ENCODE measurements at places on chromosomes 6 and 20.

- no peak for DNase-seq
These were observed 2.6 kb upstream of the RSPH3 start for GRCh38 chr6:159002432-159003155.

DNA sequence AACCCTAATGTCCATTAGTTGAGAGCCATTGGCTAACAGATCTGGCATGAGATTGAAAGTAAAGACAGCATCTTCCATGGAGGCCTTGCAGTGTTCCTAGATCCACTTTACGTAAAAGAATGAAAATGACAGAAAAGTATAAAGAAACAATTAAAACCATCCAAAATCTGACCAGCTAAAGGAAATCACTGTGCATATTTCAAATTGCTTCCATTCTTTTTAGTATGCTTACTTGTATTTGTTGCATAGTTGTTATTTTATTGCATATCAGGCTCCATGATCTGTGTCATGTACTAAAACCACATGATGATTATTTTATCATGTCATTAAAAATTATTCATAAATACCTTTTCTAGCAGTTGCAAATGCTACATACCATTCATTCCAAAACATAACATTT is 67.9 kb downstream of the GCLC start:
- no peak for DNase-seq

- no peak for DNase-seq
These were observed 132.3 kb downstream of the PFDN4 start for GRCh38 chr20:54340206-54340605.

DNA sequence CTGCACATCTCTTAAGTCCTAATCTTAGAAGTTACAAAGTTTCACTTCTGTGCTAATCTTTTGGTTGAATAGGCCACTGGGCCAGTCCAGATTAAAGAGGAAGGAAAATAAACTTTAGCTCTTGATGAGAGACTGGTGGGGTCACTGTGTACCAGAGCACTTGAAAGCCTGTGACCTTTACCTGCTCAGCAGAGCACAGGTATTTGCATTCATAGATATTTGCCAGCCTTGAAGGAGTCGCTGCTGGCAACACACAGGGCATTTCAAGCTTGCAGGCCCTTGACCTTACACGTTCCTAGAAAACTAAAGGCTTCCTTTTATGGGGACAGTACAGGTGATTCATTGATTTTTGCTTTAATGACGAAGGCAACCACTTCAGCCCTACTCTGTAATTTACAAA is 108.4 kb upstream of the SLC22A23 start:
- DNase-seq = no peak

DNA sequence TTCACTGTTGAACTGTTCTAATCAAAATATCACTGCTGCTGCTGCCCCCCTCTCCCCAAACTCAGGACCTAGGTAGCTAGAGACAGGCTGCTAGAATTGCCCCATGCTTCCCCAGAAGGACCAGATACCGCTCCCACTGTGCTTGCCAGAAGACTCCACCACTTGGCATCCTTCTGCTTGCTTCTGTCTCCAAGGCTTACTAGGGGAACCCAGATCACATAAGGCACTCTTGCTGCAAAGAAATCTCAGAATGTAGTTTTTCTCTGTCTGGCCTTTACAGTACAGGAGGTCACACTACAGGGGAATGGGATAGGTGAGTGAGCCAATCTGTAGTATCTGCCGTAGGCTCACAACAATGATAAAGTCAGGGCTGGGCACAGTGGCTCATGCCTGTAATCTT is 21.5 kb upstream of the SLC9A8 start:
- DNase-seq = no peak

GRCh38 chr6:26472549-26473290 is 15.0 kb downstream of the BTN2A1 start:
- no peak for DNase-seq

GRCh38 chr6:160137989-160138835 is 16.6 kb downstream of the SLC22A1 start:
- DNase-seq = peak; percentile 7

- DNase-seq = no peak
These were observed 179.1 kb upstream of the SCGN start for GRCh38 chr6:25472906-25473305.

DNA sequence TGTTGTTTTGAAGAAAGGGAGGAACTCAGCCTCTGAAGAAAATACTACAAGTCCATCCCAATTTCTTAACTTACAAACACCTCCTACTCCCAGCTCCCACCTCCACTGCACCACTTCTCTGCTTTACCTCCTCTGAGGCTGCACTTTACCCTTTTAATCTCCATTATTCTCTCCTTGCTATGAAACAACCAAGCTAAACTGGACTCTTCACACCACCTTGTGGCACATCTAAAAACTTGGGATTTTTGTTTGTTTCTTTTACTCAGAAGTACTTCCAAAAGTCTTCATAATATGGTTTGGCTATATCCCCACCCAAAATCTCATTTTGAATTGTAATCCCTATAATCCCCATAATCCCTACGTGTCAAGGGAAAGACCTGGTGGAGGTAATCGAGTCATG is 142.2 kb downstream of the MOXD1 start:
- DNase-seq = no peak

DNA sequence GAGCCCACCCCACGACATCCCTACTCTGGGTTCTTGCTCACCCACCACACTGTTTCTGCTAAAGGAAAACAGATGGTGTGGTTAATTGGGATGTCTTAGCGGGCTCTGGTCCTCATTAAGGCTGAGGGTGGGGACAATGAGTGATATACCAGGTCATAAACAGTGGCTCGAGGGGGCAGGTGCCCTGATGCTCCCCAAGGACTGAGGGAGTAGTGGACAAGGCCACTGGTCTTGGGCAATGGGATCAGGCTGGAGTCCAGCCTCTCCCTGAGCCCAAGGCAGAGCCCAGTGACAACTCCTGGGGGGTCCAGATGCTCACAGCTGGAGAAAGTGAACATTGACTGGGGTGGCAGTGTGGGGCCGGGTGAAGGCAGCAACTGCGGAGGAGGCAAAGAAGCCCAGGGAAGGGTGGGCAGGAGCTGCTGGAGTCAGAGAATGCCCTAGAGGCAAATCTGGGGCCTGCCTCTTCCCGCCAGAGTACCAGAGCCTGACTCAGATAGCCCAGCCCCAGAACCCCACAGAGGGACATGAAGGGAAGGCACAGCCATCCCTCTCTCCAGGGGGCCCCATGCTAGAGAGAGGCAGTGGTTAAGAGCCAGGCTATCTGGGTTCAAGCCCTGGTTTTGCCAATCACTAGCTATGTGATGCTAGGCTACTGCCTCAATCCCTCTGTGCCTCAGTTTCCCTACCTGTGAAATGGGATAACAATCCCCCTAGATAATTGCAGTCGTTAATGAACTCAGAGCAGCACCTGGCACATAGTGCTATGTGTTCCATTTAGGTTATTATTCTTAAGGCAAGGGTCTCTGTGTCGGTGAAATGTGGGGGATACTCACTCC is 72.3 kb downstream of the MRPL14 start:
- DNase-seq = no peak

DNA sequence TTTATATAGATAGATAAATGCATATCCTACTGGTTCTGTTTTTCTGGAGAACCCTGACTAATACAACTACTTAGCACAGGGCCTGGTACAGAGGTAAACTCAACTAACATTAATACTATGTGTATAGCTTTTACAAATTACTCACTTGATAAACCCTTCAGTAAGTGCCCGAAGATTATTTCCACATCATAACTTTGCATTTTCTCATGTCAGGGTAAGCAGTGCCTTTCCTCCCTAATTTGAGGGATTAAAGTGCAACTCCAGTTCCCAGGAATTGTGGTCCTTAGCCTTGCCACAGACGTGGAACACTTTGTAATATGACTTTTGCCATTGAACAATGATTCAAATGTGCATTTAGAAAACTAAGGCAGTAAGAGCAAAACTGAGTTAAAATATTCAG is 147.5 kb upstream of the SMLR1 start:
- no peak for DNase-seq

DNA sequence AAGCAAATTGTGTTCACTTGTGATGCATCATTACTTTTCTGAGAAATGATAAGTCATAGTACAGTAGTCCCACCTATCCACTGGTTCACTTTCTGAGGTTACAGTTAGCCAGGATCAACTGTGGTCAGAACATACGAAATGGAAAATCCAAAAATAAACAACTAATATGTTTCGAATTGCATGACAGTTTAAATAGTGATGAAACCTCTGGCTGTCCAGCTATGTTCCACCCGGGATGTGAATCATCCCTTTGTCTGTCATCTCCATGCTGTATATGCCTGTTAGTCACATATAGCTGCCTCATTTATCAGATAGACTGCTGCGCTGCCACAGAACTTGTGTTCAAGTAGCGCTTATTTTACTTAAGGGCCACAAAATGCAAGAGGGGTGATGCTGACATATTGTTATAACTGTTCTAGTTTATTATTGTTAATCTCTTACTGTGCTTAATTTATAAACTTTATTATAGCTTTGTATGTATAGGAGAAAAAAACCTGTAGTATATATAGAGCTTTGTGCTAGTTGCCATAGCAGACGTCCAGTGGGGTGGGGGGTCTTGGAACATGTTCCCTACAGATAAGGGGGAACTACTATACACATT is 29.2 kb downstream of the AFDN start:
- DNase-seq = no peak

DNA sequence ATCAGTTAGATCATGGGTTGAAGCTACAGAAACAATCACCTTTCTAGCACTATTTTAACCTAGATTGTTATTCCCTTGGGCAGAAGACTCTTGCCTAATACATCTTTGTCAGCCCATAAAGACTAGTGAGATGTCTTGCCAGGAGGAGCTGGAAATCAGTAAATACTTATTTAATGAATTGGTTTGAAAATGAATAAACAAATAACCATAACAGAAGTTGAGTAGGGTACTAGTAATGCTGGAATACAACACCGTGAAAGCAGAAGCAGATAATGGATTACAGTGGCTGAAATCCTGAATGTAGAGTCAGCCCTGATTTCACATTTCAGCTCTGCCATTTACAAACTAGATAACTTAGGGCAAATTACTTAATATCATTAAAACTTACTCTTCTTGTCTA is 236.1 kb downstream of the PACRG start:
- DNase-seq = no peak

DNA sequence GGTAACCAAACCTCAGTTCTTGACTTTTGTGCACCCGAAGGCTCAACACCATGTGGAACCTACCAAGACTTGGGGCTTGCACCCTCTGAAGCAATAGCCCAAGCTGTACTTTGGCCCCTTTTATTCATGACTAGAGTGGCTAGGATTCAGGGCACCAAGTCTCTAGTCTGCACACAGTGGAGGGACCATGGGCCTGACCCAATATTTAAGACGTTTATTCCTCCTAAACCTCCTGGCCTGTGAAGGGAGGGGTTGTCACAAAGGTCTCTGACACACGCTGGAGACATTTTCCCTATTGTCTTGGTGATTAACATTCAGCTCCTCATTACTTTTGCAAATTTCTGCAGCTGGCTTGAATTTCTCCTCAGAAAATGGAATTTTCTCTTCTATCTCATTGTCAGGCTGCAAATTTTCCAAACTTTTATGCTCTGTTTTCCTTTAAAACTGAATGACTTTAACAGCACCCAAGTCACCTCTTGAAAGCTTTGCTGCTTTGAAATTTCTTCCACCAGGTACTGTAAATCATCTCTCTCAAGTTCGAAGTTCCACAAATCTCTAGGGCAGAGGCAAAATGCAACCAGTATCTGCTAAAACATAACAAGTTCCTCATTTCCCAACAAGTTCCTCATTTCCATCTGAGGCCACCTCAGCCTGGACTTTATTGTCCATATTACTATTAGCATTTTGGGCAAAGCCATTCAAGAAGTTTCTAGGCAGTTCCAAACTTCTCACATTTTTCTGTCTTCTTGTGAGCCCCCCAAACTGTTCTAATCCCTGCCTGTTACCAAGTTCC is 481.4 kb upstream of the BTBD3 start:
- no peak for DNase-seq

All from hippocampal formation (tissue), 2 donors.